Pancreas (tissue), 10 donors: ENCODE measurements at places on chromosomes 16 and 17. TPM values are rescaled to one million over a fixed set of nuclear protein-coding genes. Genes with fewer than 3 reads are reported as not detected.

DNA sequence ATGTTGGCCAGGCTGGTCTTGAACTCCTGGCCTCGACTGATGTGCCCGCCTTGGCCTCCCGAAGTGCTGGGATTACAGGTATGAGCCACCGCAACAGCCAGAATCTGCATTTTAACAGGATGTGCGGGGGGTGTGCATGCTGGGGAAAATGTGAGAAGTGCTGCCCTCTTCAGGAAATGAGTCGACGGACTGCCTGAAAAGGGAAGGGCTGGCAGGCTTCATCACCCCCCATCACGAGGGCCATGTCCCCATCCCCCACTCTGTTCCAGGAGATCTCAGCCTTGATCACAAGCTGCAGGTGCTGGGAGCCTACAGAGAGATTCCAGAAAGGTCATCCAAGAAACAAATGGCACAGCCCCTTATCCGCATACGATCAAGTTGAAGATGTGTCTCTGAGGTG is 195.3 kb upstream of the RPL38 start:
- no peak for DNase-seq

DNA sequence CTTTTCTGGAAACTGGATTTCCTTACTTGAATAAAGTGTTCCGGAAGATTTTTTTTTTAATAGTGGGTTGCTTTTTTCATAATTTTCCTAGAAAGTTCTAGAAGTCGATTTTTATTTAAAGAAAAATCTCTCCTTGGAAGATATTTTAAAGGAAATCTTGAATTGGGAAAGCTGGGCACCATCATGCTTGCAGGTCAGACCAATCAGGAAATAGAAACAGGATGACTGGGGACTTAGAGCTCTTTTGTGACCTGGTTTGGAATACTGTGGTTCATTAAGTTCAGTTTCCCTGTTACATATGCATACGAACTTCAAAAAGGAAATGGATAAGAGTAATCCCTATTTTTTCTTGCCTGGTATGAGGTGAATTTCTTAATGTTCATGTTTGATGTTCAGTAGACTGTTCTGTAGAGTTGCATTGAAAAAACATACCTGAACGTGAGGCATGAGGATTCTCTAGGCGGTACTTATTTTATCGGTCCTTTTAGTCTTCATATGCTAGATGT is 1.2 kb downstream of the NFATC3 start:
- DNase-seq = no peak

GRCh38 chr17:41785859-41786226 is 668 bp downstream of the JUP start:
- peak; percentile 74 for DNase-seq

GRCh38 chr16:52422307-52422706 is 124.6 kb downstream of the TOX3 start:
- no peak for DNase-seq

Gene ZG16B
- total RNA-seq = 0.82 TPM

DNA sequence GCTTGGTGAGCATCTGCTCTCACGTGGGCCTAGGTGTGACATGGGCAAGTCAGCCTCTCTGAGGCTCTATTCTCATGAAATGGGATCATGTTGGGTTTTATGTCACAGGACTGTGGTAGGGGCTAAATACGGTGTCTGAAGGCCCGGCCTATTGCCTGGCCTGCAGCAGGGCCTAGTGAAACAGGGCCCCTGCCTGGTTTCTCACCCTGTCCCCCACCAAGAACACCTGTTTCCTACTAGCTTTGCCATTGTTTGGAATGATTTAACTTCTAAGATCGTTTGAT is 29.1 kb downstream of the POLR3E start:
- DNase-seq = no peak

Gene SRRM2
- 440 TPM for total RNA-seq

GRCh38 chr17:48125829-48126531 is 18.4 kb downstream of the SNX11 start:
- no peak for DNase-seq

GRCh38 chr16:59195242-59195641 is 461.1 kb upstream of the GOT2 start:
- DNase-seq = no peak

DNA sequence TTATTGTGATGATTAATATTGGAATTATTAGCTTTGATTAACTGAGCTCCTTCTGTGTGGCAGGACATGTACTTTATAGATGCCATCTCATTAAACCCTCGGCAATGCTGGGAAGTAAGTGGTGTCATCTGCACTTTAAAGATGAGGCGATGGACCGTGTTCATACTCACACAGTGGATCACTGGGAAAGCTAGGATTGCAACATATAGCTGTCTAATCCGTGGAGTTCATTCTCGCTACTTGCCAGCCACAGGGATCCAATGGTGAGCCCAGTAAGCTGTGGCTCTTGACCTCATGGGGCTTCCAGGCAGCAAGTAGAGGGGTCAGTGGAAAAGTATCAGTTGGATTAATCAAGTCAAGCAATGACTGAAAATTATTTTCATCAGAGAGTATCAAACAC is 587.9 kb downstream of the CDH13 start:
- no peak for DNase-seq

DNA sequence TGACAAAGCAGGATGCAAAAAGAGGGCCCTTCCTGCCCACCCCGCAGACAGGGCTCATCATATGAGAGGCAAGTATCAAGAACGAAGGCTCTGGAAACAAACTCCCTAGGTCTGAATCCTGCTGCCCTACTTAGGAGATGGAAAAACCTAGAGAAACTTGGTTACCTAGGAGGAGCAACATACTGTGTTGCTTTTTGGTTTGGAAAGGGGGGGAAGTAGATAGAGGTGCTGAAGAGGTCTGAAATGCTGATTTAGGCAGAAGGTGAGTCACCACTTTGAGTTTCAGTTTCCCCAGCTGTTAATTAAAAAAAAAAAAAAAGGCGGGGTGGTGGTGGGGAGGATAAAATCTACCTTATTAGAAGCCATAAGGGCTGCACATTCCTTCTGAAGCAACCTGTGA is 1.5 kb downstream of the N4BP1 start:
- DNase-seq = no peak

- DNase-seq = no peak
These were observed 183.3 kb downstream of the LGALS9B start for GRCh38 chr17:20284022-20284421.

Gene MAP2K6
- 6.2 TPM for total RNA-seq

DNA sequence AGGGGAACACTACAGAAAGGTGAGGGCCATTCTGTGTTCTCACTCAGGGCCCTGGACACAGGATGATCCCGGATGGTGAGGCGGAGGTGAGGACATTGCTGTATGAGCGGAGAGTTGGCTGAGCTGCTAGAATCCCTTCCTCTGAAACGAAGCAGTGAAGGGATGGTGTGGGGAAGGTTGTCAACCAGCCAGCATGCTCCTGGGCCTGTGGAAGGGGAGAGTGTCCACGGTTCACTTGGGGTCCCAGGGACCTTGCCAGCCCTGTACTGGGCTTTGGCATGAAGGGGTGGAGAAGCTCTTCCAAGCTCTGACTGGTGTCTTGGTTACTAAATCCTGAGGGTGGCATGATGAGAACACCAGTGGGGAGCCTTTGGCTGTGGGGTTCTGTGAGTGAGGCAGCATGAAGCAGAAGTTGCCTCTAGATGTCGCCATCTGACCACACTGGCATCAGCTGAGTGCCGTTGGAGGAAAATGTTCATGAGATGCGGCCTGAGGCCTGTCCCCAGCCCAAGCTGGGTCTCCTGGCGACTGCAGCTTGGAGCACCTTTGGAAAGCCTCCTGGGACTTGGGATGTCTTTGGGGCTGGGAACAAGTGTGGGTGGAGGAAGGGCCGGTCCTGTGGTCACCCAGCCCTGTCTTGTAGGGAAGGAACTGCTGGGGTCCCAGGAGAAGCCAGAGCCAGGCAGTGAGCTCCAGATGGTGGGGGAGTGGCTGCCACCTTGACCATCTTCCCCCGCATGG is 14.8 kb downstream of the PDP2 start:
- no peak for DNase-seq

- no peak for DNase-seq
These were observed 229.8 kb downstream of the SEC14L1 start for GRCh38 chr17:77370586-77370985.

Gene EME1
- 0.94 TPM for total RNA-seq

- no peak for DNase-seq
These were observed 451.5 kb upstream of the HSBP1 start for GRCh38 chr16:83356266-83356665.

Gene HOXB9
- not detected for total RNA-seq

GRCh38 chr16:84141143-84141670 is 3.8 kb downstream of the HSDL1 start:
- DNase-seq = no peak

DNA sequence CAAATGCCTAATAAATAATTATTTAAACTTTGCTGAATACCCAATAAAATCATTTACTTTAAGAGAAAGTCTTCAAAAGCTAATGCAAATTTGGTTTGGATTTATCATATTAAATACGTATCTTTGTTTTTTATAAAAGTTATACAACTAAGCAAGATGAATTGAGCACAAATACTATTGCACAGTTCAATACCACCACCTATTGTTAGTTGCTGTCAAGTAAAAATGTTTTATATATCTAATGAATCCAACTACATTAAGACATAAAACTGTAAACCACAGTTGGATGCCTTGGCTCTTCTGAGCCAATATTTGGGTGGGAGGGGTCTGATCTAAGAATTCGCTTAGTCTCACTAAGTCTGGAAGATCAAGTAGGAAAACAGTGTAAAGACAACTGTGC is 7.7 kb downstream of the FBXL20 start:
- DNase-seq = no peak

Gene GPR139
- total RNA-seq = not detected

Gene SLX4
- 0.95 TPM for total RNA-seq

DNA sequence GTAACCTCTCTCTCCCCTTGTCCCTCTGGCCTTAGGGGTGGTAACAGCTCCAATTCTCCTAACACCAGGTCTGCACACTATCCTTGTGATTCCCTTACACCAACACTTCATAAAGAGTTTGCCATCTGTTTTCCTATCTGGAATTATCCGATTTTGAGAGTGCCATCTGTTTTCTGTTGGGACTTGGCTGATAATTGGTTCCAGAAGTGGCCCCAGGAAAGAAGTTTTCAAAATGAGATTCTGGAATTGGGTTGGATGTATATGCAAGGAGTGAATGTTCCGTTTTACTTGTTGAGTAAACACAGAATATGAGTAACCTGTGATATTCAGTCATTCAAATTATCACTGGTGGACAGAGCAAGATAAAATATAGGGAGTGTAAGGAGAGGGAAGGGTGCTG is 134.1 kb upstream of the HS3ST3A1 start:
- no peak for DNase-seq

GRCh38 chr16:11797957-11798299 is 870 bp upstream of the ZC3H7A start:
- no peak for DNase-seq

Gene IL21R
- total RNA-seq = 0.62 TPM

- DNase-seq = peak; percentile 71
These were observed 28.4 kb upstream of the TMC5 start for GRCh38 chr16:19389246-19389645.

DNA sequence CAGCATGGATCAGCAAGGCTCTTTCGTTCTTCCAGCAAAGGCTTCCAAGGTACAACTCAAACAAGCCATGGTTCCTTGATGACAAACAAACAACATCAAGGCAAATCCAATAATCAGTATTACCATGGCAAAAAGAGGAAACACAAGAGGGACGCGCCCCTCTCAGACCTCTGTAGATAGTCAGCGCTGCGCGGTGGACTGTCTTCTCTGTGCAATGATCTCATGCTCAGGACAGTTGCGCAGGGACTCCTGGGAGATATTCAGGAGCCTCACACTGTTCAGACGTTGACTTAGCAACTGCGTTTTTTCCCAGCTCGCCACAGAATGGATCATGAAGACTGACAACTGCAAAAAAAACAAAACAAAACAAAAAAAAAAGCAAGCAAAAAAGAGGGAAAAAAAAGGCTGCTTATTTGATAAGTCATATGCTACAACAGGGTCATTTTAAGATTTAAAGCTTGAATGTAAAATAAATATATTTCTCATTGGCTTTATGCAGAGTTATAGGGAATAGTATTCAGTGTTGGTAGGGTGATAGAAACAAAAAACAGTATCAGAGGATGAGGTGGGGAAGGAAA is 37.1 kb upstream of the ADCY7 start:
- DNase-seq = no peak

- no peak for DNase-seq
These were observed 71.4 kb downstream of the GNAO1 start for GRCh38 chr16:56262551-56263245.

DNA sequence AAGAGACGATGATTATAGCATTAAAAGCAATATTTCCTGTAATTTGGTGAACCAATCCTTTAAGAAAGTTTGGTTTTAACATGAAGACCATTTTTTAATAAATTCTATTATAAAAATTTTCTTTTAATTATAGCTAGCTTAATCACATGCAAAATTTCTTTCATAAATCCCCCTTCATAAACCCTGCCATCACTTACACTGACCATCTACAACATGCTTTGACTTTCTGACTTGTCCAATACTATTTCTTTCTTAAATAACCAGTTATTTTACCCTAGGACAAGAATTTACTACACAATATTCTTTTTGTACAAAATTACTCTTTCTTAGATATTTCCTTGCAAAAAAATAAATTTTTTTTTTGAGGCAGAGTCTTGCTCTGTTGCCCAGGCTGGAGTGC is 1334.8 kb downstream of the CDH11 start:
- DNase-seq = no peak

Gene KCTD5
- 4.5 TPM for total RNA-seq

GRCh38 chr16:15854906-15855703 is 1.7 kb downstream of the MYH11 start:
- no peak for DNase-seq

Gene ATP1B2
- total RNA-seq = 1.2 TPM

DNA sequence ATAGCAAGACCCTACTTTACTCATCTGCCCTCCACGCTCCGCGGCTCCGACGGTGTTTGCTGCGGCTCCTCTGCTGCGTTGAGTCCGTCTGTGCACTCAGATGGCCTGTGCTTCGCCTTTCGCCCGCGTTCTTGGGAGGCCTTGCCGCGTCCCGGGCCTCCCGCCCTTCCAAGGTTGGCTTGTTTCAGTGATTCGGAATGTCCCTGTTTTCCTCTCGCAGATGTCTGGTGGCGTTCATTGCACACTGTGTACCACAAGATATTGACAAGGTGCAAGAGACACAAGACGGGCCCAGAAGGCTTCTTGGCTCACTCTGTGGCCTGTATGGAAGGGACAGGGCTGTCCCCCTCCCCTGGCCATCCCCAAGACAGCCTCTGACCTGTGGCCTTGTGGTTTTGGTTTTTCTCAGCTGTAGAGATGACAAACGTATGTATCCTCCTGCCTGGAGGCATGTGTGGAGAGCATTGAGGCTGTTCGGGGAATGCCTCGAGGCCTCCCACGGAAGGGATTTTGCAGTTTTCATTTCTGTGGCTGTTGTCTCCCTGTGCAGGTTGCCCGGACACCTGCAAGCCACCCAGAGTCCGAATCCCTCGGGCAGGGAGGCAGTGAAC is 15.4 kb downstream of the MGRN1 start:
- no peak for DNase-seq

DNA sequence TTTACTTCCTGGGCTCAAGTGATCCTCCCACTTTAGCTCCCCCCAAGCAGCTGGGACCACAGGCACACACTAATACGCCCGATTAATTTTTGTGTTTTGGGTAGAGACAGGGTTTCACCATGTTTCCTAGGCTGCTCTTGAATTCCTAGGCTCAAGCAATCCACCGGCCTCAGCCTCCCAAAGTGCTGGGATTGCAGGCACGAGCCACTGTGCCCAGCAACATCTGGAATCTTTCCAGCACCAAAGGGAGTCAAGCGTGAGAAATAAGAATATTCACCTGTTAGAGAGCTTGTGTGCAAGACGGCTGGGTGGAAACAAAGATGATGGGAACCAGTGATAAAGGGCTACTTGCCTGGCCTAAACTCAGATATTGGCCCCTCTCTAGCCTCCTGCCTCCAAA is 14.2 kb upstream of the ALOX12B start:
- no peak for DNase-seq
